NCI-H446 (cell line): ENCODE measurements at places on chromosomes 3 and 15.

- DNase-seq, result no peak
These were observed 268.0 kb upstream of the PROK2 start for GRCh38 chr3:72052841-72053409.

- no peak for DNase-seq
These were observed 3.7 kb upstream of the B3GALNT1 start for GRCh38 chr3:161108840-161109239.

DNA sequence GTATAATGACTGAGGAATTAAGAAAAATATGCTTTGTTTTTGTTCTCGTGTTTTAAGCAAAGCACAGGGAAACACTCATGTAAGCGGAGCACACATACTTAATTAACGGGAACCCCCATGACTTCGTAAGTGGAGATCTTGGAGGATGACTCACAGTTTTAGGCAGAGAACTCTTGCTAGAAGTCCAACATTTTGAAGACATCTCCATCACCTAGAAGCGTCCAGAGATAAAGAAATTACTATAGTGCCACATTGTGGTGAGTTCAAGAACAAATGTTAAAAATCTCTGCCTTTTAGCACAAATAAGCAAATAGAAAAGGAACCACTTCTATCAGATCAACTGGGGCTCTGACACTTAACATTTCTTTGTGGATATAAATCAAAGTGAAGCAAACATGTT is 194.1 kb upstream of the ARHGEF26 start:
- DNase-seq, result no peak

DNA sequence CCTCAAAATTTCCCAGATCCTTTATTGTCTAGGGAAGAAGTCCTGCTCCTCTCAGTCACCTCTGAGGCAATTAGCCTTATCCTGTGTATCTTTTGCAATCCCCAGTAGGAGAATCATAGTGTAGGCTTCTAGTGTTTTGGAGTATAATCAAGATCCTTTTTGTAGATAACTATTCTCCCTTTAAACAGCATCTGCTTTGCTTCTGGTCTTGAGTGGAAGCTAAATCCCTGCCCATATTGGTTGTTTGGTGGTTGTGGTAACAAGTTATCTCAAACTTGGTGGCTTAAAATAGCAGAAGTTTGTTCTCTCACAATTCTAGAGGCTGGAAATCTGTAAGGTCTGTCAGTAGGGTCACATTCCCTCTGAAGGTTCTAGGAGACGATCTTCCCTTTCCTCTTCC is 217.5 kb upstream of the RASGRP1 start:
- no peak for DNase-seq

GRCh38 chr3:134300520-134300919 is 49.9 kb upstream of the RYK start:
- no peak for DNase-seq

DNA sequence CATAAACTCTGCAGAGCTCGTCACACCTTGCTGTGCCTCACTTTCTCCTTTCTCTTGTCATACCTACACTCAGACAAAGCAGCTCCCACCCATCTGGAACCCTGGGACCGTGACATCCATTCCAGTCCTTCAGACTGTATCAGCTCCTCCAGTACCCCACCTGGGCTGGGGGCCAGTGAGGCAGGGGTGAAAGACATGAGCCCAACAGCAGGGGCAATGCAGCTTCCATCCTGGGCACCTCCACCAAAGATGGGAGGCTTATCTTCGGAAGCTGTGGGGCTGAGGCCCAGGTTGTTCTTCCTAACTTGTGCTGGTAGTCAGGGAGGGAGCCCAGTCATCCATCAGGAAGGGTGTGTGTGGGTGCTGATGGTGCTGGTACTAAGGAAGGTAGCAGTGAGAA is 109.2 kb downstream of the EEFSEC start:
- DNase-seq, result no peak

- DNase-seq, result no peak
These were observed 6.7 kb downstream of the ITIH1 start for GRCh38 chr3:52784021-52784621.

DNA sequence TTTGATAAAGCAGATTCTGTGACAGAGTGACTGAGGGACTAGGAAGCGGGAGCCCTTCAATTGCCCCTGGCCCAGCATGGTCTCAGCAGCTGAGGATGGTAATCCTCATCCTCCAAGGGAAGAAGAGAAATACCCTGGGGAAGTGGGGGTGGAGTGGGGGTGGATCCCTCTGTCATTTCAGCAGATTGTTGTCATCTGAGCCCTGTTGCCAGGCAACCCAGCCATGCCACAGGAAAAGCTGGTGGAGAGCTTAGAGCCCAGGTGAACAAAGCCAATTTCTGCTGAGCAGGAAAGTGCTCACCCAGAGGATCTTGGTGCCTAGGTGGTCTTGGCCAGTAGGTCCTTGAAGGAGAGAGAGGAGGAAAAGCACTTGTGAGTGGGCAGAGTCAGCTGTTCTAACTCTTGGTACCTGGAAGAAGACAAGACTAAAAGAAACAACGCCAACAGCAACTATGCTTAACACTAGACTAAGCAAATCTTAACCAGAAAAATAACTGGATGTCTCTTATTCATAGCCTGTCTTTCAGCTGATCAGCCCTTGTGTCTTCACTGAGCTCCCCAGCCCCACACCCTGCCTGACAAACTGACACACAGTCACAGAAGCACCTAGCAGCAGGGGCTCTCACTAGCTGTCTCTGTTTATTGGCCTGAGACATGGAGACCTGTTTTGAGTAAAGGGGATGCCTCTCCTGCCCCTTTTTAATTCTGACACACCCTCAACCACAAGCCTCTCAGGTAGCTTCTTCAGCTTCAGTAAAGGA is 40.1 kb upstream of the DCLK3 start:
- no peak for DNase-seq

DNA sequence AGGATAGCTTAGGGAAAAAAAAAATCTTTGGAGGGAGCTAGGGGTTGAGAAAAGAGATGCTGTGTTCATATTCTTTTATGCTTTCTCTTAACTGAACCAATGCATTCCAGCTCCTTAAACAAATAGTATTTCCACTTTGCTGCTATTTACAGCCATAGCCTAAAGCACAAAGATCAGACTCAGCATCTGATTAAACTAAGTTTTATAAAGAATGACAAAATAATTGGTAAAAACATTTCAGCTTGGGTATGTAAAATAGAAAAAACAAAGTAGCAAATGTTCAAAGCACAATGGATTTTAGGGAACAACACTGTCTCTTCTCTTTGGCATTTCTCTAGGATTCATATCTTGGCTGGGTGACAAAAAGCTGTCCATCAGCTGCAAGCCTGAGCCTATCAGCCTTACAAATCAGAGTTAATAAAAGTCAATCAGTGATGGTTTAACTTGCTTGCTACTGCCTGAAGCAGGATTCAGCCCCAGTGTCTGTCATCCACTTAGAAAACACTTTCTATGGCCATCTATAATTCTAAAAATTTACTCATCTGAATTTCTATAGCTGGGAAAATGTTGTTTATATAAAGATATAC is 232.1 kb upstream of the CDIN1 start:
- DNase-seq, result no peak

GRCh38 chr3:124653797-124654469 is 76.3 kb upstream of the UMPS start:
- no peak for DNase-seq

- DNase-seq, result no peak
These were observed 7.0 kb downstream of the C15orf39 start for GRCh38 chr15:75208501-75209288.

GRCh38 chr15:92655178-92655995 is at the start of gene FAM174B:
TSS of gene FAM174B (minus strand) at chr15:92655775.
- no peak for DNase-seq

DNA sequence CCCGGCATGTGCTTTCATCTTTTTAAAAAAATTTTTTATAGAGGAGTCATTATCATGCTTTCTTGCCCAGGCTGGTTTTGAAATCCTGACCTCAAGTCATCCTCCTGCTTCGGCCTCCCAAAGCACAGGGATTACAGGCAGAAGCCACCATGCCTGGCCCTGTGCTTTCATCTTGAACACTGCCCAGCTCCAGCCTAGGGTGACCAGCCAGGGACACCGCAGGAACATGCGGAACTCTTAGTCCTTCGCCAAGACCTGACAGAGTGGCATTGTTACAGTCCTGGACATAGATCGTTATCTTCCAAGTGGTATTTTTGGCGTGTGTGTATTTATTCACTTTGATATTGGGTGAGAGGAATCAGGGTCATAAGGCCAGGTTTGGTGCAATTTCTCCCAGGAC is 7.9 kb upstream of the FURIN start:
- DNase-seq, result no peak

DNA sequence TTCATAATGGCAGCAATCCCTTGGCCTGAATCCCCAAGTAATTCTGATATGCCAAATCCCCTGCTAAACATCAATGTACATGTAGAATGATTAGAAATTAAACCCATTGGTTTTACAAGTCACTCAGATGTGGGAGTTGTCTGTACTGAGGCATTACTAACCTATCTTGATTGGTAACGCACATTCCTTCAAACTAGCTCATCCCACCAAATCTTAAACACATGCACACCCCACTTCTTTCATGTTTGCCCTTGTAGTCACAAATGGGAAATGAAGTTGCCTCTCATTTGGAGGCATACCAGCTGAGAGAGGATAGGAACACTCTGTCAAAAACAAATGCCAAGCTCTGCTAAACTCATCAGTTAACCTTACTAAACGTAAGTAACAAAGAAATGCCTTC is 29.1 kb upstream of the MAN2C1 start:
- no peak for DNase-seq

- no peak for DNase-seq
These were observed 505.2 kb downstream of the SHQ1 start for GRCh38 chr3:72343078-72343477.

DNA sequence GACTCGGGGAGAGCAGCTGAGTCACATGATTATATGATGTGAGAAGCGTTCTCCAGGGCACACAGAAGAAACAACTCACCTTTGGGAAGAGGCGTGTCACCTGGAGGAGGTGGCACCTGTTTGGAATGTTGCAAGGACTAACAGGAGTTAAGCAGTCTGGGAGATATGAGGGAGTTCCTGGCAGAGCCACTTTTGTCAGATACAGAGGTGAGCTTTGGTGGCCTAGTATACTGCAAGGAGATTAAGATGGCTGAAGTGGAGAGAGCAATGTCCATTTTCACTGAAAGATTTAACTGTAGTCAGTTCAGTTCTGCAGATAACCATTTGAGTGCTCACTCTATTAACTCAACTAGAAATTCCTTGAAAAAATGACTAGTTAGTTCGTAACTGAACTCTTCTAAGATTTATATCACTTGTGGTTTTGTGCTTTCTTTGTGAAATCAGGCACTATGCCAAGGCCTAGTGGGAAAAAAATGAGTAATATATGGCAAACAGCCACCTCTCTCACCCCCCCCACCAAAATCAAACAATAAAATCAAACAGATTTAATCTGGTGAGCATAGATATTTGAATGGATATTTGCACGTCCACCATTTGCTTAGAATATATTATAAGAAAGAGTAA is 61.3 kb downstream of the CRYBG3 start:
- no peak for DNase-seq

DNA sequence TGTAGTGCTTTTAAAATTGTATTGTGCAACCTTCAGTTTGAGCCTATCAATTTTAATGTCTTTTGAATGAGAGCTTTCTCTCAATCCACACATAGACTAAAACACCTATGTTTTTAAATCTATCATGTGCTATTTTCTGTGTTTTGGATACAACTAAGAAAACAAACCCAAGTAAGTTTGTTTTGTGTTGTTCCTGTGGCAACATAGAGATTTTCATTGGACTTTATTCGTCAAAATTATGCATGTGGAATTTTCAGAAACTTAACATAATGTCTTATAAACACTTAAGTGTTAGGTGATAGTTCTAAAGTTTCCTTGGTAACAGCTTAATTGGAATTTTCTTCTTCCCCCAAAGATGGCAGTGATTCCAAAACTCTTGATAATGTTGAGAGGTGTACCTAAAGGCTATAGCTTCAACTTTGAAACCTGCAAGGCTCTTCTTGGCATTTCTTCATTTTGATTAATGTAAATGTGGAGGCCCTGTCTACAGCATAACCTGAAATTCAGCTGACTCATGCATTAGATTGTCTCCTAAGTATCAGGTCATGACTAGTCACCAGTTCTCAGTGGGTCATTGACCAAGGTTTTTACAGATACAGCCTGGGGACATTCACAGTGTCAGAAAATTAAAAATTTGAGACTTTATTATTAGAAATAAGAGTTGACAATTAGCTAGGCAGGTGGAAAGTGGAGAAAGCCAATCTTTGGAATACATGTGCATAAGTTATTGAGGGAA is 44.4 kb downstream of the COL6A5 start:
- no peak for DNase-seq

DNA sequence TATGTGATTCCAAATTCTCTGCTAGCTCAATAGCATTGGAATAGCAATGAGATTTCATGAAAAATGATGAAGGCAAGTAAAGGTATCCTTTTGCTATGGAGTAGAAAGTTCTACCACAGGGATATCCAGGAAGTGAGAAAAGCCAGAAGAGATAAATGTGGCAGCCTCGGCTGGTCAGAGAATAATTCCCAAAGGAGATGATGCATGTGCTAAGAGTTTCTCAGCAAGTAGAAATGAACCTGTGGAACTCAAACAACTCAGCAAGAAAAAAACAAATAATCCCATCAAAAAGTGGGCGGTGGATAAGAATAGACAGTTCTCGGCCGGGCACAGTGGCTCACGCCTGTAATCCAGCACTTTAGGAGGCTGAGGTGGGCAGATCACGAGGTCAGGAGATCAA is 38.2 kb downstream of the ALS2CL start:
- no peak for DNase-seq

- DNase-seq, result no peak
These were observed 43.9 kb upstream of the BHLHE40 start for GRCh38 chr3:4935347-4935746.

DNA sequence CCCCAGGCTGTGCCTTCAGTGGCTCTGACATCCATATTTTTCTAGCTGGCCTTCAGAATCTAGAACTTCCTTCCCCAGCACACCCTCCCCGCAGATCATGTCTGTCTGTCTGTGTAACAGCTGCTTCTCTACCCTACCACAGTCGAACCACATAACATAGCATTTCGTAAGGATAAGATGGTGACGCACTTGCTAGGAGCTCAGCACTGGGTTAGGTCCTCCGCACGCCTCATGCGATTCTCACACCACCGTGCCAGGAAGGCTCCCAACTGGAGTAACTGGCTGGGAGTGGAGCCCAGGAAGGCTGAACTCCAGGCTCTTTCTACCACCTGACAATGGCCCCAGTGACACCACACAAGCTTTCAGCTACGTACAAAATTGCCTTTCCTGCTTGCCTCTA is 168.6 kb downstream of the STT3B start:
- no peak for DNase-seq

DNA sequence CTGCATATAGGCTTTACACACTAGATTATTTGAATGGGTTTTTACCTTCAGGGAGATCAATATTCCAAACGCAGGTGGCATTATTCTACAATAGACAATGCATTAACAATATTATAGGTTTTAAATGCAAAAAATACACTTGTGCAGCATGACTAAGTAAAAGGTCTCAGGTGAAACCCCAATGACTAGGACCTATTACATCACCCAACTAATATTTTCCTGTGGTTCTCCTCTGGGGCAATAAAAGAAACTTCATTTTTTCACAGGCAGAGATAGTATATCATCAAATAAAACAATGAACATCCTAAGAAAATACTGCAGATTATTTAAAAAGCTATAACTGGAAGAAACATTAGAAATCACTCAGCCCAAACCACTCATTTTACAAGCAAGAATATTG is 375.3 kb downstream of the ROBO1 start:
- no peak for DNase-seq

GRCh38 chr3:139780593-139780992 is 102.8 kb upstream of the NMNAT3 start:
- DNase-seq, result no peak
